ENCODE measurements at places on chromosomes 11 and 22.

- no peak for DNase-seq
Observed at GRCh38 chr11:60504219-60504905, 10.8 kb upstream of the MS4A13 start.

GRCh38 chr22:31857247-31857646 is 87.1 kb upstream of the YWHAH start:
- DNase-seq, result no peak

GRCh38 chr11:117946156-117946841 is 17.1 kb upstream of the TMPRSS13 start:
- no peak for DNase-seq

- no peak for DNase-seq
Observed at GRCh38 chr11:2525166-2525861, 80.5 kb downstream of the KCNQ1 start.

DNA sequence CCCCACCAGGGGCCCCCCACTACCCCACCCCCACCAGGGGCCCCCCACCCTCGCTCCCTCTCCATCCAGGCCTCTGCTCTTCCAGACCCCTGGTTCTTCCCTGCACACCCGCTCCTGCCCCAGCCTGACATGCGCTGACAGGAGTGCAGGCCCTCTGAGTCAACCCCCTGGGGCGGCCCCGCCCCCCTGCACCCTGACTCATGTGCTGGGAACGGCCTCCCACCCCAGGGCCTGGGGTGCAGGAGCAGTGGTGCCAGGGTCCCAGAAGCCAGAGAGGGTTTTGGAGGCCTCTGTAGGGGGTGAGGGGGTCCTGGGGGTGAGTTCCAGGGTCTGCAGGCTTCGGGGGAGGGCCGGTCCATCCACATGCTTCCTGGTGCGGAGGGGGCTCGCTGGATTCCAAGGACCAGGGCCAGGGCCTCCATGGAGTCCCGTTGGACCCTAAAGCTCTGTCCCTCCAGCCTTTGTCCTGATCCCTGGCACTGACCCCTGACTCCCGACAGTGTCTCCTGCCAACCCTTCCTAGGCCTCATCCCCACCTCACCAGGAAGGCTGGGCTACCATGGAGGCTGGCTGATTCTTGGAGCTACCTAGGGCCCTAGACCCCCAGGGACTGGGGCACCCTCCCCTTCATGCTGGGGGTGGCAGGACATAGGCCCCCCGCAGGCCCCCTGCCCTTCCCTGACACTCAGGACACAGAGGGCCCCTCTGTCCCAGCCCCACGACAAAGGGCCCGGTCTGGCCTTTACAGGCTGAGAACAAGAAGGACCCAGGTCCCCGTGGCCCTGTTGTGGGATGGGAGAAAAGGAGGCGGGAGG is 583 bp upstream of the PKP3 start:
- DNase-seq, result no peak

GRCh38 chr22:27799015-27799826 is 2.3 kb downstream of the MN1 start:
- no peak for DNase-seq

DNA sequence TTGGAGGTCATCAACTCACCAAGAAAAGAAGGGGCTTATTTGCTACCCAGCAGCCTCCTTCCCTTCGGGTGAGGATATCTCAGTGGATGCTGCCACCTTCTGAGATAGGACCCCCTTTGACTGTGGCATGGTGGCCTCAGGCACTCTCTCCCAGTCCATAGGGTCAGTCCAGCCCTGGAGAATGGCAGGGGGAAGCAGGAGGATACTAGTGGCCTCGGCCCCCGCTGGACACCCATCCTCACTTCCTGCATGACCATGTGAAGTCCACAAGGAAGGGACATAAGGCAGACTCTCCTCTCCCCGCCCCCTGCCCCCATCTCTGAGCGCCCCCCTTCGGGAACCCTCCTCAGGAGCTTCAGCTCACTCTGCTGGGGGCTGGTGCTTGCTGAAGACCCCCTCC is 24.4 kb downstream of the TPBGL start:
- no peak for DNase-seq

DNA sequence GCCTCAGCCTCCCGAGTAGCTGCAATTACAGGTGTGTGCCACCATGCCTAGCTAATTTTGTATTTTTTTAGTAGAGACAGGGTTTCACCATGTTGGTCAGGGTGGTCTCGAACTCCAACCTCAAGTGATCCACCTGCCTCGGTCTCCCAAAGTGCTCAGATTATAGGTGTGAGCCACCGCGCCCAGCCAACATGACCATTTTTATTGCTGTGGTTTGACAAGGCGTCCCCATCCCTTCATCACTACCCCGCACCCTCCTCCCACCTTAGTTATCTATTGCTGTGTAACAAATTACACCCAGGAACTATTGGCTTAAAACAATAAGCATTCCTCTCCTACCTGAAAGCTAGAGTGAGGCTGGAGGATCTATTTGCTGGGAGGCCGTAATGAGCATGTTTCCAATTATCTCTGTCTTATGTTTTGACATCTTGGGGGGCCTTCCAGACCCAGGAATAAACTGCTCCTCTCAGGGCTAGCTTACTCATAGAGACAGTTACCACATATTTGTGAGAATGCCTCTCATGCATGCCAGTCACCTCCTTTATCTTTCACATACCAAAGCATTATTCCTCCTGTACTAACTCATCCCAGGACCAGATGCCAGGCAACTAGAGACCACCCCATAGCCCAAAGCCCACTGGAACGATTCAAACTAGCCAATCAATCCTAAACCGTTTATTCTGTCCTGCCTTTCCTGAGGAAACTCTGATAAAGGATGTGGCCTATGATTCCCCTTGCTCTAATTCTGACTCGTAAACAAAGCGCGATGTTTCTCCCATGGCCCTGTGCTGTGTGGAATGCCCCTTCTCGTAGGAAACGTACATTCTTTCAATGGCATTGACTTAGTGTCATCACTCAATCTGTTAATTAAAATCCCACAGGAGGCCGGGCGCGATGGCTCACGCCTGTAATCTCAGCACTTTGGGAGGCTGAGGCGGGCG is 19.4 kb downstream of the SNU13 start:
- no peak for DNase-seq

GRCh38 chr11:102237096-102237735 is 80.1 kb upstream of the BIRC3 start:
- DNase-seq, result no peak

- DNase-seq, result no peak
Observed at GRCh38 chr11:106854429-106854828, 163.8 kb downstream of the GUCY1A2 start.

DNA sequence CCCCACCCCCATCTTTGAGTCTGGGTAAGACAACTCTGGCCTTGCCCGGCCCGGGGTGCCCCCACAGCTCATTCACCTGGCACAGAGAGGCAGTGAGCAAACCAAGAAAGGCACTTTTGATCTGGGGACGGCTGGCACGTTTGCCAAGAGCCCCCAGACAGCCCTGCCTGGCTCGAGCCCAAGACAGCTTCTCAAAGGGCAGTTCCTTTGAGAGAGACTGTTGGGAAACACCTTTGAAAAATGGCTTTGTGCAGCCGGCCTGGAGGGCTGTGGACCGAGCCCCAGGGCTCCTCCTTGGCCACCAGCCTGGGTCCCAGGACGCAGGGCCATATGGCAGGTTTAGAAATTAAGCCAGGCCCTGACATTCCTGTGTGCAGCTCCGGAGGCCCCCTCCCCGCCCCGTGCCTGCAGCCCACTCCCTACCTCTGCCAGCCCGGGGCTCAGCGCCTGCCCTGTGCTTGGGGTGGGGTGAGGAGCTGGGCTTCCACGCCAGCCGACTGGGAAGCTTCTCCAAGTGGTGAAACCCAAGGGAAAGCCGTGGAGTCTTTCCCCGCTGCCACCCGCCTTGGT is 50.2 kb upstream of the SMIM38 start:
- DNase-seq, result no peak

DNA sequence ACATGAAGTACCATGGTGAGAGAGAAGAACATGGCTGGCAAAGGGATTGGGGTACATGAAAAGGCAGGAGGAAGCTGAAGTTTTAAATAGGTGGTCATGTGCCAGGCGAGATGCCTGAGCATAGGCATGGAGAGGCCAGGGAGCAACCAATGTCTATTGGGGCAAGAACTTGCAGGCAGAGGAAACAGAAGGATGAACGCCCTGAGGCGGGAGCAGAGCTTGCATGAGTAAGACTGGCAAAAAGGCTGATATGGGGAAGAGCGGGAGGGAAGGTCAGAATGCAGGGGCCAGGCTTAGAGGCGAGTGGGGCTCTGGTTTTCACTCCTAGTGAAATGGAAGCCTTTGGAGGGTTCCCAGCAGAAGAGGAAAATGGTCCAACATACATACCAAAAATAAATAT is 52.5 kb upstream of the VSTM5 start:
- DNase-seq, result no peak

- no peak for DNase-seq
Observed at GRCh38 chr11:92495107-92495793, 270.6 kb downstream of the FAT3 start.

DNA sequence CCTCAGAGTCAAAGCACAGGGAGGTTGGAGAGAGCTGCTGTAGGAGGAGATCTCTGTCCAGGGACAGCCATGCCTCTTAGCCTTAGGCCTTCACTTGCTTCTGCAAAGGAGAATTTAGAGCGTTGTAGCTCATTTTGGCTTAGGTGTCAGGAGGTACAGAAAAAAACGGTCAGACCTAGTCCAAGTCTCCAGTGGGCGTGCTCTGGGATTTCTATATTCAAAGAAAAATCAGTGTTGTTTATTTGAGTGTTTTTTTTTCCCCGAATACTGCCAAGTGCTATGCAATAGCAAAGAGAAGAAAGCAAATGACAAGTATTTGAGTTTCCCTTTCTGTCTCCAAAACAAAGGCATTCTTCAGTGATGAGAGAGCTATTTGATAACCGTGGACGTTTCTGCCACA is 22.7 kb upstream of the OPCML start:
- no peak for DNase-seq

- DNase-seq, result no peak
Observed at GRCh38 chr22:36340621-36341020, 47.1 kb downstream of the MYH9 start.

- no peak for DNase-seq
Observed at GRCh38 chr11:79369055-79369454, 71.8 kb downstream of the TENM4 start.

DNA sequence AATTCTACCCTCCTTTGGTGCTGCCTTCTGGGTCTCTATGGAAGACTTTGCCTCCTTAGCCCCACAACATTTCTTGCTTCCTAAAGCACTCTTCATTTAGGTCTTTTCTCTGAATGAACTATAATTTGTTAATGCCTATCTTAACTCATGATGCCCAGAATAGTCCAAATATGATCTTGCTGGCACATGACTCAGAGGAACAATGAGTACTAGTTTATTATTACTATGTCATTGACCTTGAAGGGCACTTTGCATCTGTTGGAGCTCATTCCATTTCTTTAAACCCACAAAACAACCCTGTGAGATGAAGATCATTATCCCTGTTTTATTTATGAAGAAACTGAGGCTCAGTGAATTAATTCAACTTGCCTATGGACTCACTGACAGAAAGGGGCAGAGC is 320.2 kb upstream of the PLET1 start:
- no peak for DNase-seq

DNA sequence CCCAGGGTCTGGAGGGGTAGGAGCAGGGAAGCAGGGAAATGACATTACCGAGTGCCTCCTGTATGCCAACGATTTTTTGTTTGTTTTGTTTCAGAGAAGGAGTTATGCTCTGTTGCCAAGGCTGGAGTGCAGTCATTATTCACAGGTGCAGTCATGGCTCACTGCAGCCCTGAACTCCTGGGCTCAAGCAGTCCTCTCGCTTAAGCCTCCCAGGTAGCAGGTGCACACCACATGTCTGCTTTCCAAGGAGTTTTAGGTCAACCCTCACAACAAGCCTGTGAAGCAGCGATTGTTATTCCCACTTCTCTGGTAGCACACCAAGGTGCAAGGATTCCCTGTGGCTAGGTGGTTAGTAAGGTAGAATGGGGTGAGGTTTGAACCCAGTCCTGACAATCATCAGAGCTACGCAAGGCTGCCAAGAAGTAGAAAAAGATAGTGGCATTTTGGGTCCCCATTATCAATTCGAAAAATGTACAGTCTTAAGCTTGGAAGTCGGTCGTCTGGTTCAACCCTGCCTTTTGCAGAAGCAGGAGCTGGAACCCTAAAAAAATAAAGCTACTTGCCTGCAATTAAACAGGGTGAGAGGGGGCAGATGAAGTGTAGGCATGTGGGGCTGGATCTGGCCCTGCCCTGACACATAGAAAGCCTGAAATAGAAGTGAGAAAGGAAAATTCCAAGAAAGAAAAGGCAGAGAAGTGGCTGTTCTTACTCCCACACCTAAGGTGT is 9.1 kb downstream of the UCP3 start:
- DNase-seq, result no peak

GRCh38 chr11:65246506-65246905 is 15.3 kb upstream of the POLA2 start:
- no peak for DNase-seq

DNA sequence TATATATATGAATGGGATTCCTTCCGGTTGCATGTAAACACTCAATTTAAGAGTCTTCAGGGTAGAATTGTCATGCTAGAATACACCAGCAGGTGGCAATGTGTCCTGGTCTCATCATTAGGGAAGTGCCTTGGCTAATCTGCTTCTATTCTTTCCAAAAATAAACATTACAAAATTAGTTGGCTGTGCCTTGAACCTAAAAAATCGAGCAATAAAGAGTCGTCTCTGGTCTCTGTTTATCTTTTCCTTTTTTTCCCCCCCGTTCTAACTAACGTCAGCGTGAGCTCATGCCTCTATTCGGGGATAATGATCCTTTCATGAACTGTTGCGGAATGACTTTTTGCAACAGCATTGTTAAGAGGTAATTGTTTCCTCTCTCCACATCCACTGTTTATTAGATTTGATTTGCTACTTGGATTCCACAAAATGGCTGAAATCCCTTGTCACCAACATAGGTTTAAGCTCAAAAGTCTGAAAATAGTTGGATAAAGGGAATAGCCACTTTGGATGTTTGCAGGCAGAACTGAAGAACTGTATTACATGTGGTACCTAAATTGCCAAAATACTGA is 1.2 kb upstream of the ARHGEF12 start:
- no peak for DNase-seq

GRCh38 chr11:93686226-93686625 is 24.7 kb downstream of the CEP295 start:
- no peak for DNase-seq

DNA sequence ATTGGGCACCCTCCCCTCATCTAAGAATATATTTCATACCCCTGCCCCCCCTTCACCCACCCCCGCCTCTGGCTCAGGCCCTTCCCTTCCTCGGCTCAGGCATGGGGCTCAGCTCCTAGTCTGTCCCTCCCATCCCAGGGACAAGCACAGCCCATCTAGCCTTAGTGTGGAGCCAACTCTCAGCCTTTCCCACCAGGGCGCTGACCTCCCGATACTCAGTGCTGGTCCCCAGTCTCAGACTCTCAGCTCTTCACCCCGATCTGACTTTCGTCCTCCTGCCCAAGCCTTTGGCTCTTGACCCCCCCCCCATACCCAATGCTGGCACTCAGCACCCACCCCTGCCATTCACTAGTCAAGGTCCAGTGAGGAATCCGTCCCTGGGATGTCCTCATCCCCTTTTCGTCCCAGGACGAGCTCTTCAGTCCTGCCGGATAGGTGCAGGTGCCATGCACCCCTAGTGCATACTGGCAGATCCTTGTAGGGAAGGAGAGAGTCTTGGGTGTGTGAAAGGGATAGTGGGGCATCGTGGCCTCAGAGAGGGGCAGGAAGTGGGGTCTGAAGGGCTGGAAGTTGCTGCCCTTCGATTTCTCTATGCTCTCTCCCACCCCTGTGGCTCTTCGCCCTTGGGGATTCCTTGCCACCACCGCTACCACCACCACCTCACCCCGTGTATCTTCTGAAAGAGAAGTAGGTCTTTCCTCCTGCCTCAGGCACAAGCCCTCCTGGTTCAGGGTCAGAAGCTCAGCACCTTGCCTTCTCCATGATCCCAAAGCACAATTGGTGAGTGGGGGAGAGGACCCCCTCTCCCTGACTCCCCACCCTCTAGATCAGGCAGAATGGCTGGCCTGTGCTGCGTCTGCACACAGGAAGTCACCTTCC is 2.4 kb downstream of the TPBGL start:
- no peak for DNase-seq
